Bronchial epithelial cell (primary cell): ENCODE measurements at places on chromosomes 3 and 15. TPM values are rescaled to one million over a fixed set of nuclear protein-coding genes. Genes with fewer than 3 reads are reported as not detected.

The SNTN gene
- total RNA-seq, result not detected in 2 replicates

The CLDN11 gene
- total RNA-seq, result 0.26 and 4.2 TPM in 2 replicates

The EHD4 gene
- total RNA-seq, result 21.1 and 28.3 TPM in 2 replicates

The PLOD2 gene
- 36.6 and 45.3 TPM in 2 replicates for total RNA-seq

The ACKR2 gene
- total RNA-seq, result 1.3 and 3.3 TPM in 2 replicates

The TMCO5A gene
- total RNA-seq, result not detected in 2 replicates

The TRH gene
- total RNA-seq, result not detected in 2 replicates

The ZCWPW2 gene
- total RNA-seq, result 0.38 TPM in 1 of 2 replicates, not detected in the other
